ENCODE measurements at places on chromosomes 6 and 20. TPM values are rescaled to one million over a fixed set of nuclear protein-coding genes. Genes with fewer than 3 reads are reported as not detected.
A peak's percentile ranks its signal among the peaks of the same experiment; 100 is the strongest.

GRCh38 chr6:88963139-88964090 lies at the start of gene RNGTT:
Gene RNGTT, minus strand, starts transcription at chr6:88963618. Its CDS starts 209 bp downstream, at chr6:88963409.
- H3K27ac ChIP-seq: peak within 1 kb of the TSS; percentile 88
- peak; percentile 99 for DNase-seq
- H3K36me3 ChIP-seq: no peaks in the 10 kb centered on the region
- H3K4me1 ChIP-seq: peaks cover 13% of the 10 kb centered on the region

DNA sequence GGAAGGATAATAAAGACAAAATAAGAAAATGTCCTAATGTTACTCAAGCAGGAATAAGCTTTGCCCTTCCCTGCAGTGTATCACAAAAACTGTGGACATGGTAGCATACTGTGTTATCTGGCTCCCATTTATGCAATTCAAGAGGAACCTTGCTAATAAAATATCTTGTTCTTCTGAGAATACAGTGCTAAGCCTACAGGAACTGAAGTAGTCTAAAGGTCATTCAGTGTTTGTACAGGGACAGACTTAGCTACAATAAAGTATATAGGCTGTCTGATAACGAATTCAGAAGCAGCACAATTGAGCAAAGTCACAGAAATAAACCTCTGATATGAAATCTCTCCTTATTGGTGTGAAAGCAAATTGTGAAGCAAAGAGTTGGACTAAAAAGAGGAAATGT lies 59.6 kb upstream of the SDHAF4 start:
- peaks cover 44% of the 10 kb centered on the region for H3K36me3 ChIP-seq
- no peaks in the 10 kb centered on the region for H3K27me3 ChIP-seq
- no peaks in the 10 kb centered on the region for H3K4me1 ChIP-seq
- DNase-seq: no peak
- no peak overlapping the region for H3K27ac ChIP-seq

GRCh38 chr6:69555088-69555638 lies 241.6 kb downstream of the LMBRD1 start:
- H3K36me3 ChIP-seq: no peaks in the 10 kb centered on the region
- H3K4me3 ChIP-seq: no peak overlapping the region
- H3K4me1 ChIP-seq: no peaks in the 10 kb centered on the region
- no peak for DNase-seq
- no peak overlapping the region for H3K27ac ChIP-seq

DNA sequence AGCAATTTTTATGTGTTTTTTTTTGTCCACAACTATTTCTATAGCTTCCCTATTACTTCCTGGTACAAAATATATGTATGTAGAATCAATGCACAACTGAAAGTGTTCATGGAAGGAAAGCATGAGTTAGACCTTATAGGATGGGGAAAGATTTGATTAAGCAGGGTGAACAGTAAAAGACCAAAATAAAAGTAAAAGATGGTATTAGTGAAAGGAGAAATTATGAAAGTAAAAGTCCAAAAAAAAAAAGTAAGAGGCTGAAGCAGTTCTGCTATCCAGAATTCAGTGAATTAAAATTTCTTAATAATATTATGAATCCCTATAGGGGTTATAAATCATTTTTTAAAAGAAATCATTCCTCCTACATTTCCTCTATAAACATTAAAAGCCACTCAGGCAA lies 114.3 kb downstream of the EPHA7 start:
- H3K4me1 ChIP-seq: no peaks in the 10 kb centered on the region
- no peaks in the 10 kb centered on the region for H3K36me3 ChIP-seq
- H3K27ac ChIP-seq: no peak overlapping the region

MTHFD1L gene
- 2.1 TPM for total RNA-seq

All from heart right ventricle (tissue), 16 donors.